ENCODE measurements at places on chromosomes 2 and 18. TPM values are rescaled to one million over a fixed set of nuclear protein-coding genes. Genes with fewer than 3 reads are reported as not detected.

- no peak for DNase-seq
- no peaks in the 10 kb centered on the region for H3K36me3 ChIP-seq
- H3K4me3 ChIP-seq = no peak overlapping the region
- H3K27ac ChIP-seq = no peak overlapping the region
- H3K27me3 ChIP-seq = no peaks in the 10 kb centered on the region
- H3K4me1 ChIP-seq = peaks cover 6% of the 10 kb centered on the region
Measured at GRCh38 chr2:205198140-205198525, 484.2 kb upstream of the NRP2 start.

DNA sequence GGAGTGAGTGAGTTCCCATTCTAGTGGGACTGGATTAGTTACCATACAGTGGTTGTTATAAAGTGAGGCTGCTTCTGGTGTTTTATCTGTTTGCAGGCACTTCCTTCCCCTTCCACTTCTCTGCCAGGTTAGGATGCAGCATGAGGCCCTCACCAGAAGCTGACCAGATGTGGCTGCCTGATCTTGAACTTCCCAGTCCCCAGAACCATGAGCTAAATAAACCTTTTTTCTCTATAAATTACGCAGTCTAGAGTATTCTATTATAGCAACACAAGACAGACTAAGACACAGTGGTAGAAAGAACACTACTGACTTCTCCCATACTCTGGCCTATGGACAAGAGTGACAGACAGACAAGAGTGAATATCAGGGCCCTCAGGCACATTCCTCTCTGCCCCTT, 14.1 kb downstream of the LCT start:
- no peak overlapping the region for H3K27ac ChIP-seq
- H3K27me3 ChIP-seq = no peaks in the 10 kb centered on the region
- peaks cover 26% of the 10 kb centered on the region for H3K36me3 ChIP-seq
- H3K4me3 ChIP-seq = no peak overlapping the region
- DNase-seq = no peak

DNA sequence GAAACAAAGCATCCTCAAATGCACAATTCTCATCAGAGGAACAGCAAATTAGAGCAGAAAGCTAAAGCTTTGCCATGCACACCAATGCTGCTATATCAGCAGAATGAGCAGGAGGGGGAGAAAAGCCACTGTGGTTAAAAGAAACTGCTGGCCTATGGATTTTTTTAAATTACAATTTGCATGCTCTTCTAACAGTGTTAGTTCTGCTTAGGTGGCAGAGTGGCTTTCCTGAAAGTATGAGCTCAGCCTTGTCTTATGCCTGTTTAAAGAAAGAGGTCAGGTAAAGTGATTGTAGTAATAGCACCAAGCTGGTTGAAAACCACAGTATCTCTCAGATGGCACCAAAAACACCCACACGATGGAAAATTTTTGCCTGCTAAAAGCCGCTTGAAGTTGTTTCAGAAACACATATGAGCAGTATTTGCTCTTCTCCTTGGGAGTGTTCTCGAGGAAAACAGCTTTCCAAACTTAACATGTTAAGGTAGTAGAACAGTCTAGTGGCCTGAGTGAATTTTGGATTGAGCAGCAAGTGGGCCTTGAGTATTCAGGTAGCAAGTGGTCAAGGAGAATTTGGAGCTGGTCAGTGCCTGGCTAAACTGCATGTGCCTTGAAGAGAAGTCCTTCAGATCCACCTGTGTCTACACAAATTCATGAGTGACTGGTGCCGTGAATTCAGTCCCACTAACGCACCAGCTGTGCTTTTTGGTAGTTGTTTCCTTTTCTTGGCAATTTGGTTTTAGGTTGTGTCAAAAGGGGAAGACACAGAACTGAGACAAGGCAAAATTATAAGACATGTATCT, 19.6 kb upstream of the NDUFV2 start:
- peak overlapping the region; percentile 96 for H3K27ac ChIP-seq
- peak overlapping the region; percentile 62 for H3K4me3 ChIP-seq
- H3K27me3 ChIP-seq = no peaks in the 10 kb centered on the region
- DNase-seq = peak; percentile 80
- peaks cover 41% of the 10 kb centered on the region for H3K4me1 ChIP-seq

GRCh38 chr18:55252901-55253300, 293.6 kb upstream of the CCDC68 start:
- H3K27me3 ChIP-seq = no peaks in the 10 kb centered on the region
- H3K4me1 ChIP-seq = peaks cover 10% of the 10 kb centered on the region
- no peaks in the 10 kb centered on the region for H3K36me3 ChIP-seq
- DNase-seq = no peak

GRCh38 chr18:7646174-7646886, 79.2 kb downstream of the PTPRM start:
- DNase-seq = no peak
- H3K4me1 ChIP-seq = no peaks in the 10 kb centered on the region
- H3K4me3 ChIP-seq = no peak overlapping the region
- H3K27ac ChIP-seq = no peak overlapping the region
- no peaks in the 10 kb centered on the region for H3K36me3 ChIP-seq

The HS1BP3 gene
- 6.2 TPM for total RNA-seq

The ABCG8 gene
- not detected for total RNA-seq

All from activated CD4-positive, alpha-beta T cell treated with anti-CD3 and anti-CD28 coated beads for 36 hours (primary cell).